ENCODE measurements at places on chromosomes 13 and 19.

- no peak for DNase-seq
Measured at GRCh38 chr13:39559847-39560246, 43.1 kb downstream of the LHFPL6 start.

DNA sequence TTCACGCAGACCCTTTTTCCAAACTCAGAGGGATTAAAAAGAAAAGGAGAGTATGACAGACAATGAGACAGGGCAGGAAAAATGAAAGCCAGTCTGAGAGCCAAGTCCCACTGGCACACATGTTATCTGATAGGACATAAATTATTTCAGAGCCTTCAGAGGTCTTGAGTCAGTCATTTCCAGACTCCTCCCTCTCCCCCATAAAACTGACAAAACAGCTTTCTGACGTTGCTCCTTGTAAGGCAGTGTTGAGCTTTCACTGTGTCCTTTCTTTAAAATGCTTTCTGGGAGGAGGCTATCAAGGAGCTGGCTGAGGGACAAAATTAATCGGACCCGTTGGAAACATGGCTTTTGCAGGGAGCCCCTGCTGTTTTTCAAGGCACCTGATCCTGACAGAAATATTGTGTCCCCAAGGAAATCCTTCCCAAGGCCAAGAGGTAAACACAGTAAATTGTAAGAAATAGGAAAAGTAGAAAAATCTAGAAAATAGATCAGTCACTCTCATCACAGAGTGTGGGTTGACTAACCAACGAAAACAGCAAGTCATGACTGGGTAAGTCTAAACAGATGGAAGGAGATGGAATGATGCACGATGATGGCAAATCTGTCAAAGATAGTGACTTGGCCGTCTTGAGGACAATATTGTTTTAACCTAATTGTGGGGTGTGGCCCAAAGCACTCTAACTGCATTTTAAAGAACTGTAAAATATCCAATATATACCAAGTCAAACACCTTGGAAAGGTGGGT lies 89.7 kb downstream of the DCT start:
- DNase-seq = no peak

GRCh38 chr13:80050252-80050651 lies 290.7 kb downstream of the SPRY2 start:
- DNase-seq = no peak

DNA sequence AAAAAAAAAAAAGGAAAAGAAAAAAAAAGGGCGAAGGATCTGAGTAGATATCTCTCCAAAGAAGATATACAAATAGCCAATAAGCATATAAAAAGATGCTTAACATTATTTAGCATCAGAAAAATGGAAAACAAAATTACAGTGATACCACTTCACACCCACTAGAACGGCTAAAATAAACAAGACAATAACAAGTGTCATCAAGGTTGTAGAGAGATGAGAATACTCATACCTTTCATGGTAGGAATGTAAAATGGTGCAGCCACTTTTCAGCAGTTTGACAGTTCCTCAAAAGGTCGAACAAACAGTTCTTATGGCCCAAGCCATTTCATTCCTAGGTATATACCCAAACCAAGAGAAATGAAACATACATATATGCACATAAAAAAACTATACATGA lies 33.5 kb downstream of the FOXO1 start:
- DNase-seq = no peak

- DNase-seq = no peak
Measured at GRCh38 chr13:26718146-26718545, 42.4 kb downstream of the GPR12 start.

GRCh38 chr13:47039106-47039505 lies 142.3 kb upstream of the HTR2A start:
- peak; percentile 42 for DNase-seq

DNA sequence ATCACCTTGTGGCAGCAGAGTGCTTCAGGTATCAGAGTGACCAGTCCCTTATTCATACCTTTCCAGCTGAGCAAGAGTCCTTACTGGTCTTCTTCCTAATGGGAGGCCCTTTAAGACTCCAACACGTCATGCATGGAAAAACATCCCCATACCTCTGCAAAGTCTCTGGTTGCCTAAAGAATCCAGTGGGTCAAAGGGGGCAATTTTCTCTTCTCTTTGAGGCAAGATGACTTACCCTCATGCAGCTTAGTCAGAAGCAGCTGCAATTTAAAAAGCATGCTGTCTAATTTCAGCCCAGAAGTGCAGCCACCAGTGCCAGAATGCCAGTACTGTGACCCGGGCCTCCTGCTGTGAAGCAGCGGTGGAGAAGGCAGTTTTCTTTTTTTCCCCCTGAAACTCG lies 18.7 kb downstream of the PPP5C start:
- no peak for DNase-seq

DNA sequence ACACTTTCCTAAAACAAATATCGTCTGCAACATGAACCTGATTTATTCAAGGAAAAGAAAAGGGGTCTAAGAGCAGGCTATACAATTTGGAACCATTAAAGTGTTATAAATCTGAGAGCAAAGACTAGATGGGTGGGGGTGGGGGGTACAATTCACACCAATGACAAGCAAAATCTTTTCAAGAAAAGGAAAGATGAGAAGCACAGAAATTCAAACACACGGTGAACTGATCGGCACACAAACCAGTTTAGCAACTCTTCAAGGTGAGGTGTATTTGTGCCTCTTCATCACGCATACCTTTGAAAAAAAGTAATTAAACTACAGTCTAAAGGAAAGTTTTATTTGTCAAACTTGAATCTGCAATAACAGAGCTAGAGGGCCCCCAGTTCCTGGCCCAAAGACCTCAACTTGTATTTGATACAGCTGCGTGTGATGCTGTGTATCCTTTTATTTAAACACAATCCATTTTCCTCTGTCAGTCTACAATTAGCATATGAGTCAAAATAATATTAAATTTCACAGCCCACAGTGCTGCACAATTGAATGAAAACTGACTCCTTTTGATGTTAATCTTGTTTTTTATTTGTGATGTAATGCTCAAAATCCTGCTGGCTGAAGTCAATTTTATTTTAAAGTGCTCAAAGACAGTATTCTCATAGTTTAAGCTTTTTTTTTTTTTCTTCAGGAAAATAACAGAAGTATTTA lies 14.2 kb downstream of the EFNB2 start:
- DNase-seq = no peak

GRCh38 chr13:31674051-31674450 lies 65.3 kb upstream of the RXFP2 start:
- no peak for DNase-seq

DNA sequence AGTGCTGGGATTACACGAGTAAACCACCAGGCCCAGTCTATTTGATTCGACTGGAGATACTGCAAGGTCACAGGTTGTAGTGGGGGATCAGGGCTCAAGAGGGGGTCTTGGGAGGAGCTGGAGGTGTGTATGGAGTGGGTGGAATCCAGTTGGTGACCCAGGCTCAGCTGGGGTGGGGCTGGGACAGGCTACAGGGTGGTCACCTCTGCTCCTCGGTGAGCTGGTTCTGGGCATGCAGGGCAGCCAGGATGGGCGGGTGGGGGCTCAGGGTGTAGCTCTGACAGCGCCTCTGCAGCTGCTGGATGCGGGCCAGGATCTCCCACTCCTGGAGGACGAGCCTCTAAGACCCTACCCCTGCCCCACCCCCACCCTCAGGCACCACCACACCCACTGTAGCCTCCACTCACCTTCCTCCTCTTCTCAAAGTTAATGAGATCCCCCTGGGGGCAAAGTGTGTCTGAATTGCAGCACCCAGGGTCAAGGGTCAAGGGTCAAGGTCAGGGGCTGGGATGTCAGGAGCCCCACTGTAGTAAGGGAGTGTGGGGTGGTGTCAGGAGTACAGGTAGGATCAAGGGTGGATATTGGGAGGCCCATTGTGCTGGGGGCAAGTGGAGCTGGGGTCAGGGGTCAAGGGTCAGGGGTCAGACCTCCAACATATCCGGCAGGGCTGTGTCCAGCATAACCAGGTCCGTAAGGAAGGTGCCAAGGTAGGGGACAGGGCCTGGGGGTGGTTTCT lies 17.1 kb downstream of the RGL3 start:
- DNase-seq = no peak

DNA sequence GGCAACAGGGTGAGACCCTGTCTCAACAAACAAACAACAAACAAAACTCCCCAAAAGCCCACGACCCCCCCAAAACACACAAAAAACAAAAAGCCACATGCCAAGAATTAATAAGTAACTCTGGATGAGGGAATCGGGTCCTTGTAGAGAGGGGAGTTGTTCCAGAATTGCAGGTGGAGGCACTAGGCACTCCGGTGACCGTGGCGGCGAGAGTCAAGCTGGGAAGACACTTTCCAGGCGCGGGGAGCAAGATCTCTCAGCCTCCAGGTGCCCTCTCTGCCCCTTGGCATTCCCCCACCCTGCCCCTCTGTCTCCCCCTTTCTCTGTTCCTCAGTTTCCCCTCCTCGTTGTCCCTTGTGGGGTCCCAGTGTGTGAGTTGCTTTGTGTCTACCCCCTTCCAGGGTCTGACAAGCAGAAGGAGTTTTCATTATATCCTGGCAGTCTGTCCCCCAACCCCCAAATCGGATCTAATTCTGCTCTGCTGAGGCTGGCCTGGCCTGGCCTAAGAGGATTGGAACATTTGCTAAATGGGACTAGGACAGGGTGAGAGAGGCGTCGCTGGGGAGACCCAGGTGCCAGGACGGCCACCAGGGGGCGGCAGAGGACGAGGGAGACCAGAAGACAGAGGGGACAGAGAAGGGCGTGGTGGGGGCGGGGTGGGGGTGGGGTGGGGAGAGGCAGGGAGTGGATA lies 8.3 kb upstream of the CRX start:
- no peak for DNase-seq

GRCh38 chr13:83168590-83168989 lies 713.7 kb downstream of the SLITRK1 start:
- peak; percentile 47 for DNase-seq

DNA sequence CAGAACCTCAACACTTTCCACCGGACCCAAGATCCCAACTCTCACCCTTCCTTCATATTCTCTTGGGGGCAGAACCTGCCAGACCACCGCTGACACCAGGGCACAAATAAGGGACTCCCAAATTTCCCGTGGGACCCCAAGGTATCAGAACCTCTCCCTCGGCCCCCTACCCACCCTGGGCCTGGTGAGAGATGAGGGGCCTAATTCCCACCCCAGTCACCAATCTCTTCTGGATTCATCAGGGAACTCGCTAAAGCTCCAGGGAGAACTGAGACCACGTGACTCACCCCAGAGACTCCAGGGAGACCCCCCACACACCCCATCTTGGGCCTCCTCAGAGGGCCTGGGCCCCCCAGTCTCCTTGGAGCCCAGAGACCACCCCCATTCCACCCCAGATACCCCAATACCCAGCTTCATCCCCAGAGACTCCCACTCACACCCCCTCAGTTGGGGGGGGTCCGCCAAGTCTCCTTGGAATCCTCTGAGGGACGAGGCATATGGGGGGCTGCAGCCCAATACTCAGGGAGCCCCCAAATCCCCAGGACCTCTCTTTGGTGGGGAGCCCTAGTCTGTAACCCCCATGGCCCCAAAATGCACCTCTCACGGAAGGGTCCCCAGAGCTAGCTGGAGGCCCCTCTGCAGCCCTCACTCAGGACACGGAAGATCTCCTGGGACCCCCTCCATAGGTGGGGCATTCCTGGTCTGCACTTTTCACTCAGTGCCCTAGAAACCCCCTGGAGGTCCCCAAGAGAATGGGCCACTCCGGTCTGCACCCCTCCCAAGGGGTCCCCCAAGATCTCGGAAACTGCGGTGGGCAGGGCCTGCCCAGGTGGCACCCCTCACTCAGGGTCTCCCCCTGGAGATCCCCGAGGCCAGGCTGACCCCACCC lies 1.6 kb downstream of the LMNB2 start:
- DNase-seq = no peak

- DNase-seq = no peak
Measured at GRCh38 chr19:14565298-14565679, 6.6 kb downstream of the NDUFB7 start.

GRCh38 chr19:12856653-12857052 lies 18.3 kb downstream of the MAST1 start:
- DNase-seq = no peak

DNA sequence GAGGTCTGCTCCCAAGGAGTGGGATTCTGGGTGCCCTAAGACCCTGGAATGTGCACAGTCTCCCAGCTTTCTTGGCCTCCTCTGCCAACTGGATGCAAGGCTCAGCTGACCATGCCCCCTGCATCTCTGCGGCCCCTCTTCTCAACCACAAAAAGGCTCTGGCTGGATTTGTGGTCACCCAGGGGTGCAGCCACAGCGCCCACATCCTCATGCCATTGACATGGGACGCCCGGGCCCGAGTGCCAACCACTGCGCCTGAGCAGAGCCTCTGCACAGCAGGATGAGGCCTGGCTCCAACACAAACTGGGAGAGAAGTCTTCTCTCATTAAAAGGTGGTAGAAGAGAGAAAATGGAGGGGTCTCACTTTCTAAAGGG lies 103.5 kb downstream of the FOXO1 start:
- DNase-seq = no peak

All from fibroblast of skin of left biceps (primary cell).